ENCODE measurements at places on chromosomes 16 and 17.

DNA sequence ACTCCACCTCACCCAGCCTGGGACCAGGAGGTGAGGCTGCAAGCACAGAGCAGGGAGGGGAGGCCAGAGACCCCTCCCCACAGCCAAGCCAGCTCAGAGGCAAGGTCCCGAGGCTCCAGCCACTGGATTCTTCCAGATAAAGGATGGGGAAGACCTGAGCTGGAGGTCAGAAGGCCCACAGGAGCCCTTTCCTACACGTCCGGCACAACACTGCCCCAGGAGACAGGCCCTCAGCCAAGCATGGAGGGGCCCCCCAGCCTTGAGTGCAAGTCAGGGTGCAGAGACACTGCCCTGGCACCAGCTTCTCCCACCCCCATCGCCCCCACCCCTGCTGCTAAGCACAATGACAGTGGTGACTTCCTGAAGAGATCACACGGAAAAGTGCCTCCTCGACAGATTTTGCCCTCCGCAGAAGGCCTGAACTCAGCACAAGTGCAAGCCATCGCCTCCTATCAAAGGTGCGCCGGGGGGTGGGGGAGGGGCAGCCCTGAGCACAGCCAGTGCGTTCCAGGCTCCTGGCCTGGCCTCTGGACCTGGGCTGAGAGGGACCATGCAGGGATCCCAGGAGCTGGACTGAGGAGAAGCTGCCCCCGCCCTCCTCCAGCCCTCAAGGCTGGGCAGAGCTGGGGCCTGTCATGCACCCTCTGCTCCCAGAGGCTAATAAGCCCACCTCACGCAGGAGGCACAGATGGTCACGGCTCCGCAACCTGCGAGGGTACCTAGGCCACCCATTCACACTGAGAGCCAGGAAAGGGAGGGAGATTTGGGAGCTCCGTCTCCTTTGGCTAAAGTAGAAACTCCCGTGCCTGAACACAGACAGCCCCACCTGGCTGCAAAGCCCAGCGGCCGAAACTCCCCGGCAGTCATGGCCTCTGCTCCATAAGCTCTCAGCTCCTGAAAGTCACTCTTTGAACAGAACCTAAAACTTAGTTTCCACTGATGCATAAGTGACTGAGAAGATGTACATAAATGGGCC lies 2.7 kb downstream of the MAFG start:
- DNase-seq: no peak

DNA sequence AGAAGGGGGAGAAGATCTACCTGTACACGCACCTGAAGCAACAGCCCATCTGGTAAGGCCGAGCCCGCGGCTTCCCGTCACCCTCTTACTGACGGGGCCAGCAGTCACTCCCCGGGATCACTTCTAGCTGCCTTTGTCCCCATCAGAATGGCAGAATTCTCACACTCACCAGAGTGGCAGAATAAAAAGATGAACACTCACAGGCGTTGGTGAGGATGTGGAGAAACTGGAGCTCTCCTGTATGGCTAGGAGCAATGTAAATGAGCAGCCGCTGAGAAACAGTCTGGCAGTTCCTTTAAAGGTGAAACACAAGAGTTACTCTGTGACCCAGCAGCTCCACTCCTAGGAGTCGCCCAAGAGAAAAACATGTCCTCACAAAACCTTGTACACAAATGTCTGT lies 33.3 kb downstream of the CIBAR2 start:
- no peak for DNase-seq

DNA sequence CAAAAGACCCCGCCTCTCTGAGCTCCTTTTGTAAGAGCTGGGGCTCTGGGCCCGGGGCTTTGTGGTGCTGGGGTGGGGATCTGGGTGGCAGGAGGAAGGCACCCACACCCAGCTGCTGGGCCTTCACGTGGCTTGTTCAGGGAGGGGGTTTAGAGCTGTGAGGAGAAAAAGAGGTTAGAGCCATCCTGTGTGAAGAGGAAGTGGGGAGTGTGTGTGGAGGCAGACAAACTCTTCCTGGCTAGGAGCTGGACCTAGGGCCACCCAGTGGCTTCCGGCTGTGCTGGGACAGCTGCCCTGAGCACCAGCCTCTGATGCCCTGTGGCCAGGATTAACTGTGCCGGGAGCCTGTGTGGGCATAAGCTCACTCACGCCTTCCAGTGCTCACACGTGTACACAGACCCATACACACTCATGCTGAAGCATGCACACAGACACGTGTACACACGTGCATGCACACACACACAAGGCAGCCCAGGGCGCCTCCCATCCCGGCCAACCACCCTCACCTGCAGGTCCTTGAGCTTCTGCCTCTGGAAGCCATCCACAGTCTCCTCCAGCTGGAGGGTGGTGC lies 7.4 kb downstream of the CIBAR2 start:
- DNase-seq: no peak

DNA sequence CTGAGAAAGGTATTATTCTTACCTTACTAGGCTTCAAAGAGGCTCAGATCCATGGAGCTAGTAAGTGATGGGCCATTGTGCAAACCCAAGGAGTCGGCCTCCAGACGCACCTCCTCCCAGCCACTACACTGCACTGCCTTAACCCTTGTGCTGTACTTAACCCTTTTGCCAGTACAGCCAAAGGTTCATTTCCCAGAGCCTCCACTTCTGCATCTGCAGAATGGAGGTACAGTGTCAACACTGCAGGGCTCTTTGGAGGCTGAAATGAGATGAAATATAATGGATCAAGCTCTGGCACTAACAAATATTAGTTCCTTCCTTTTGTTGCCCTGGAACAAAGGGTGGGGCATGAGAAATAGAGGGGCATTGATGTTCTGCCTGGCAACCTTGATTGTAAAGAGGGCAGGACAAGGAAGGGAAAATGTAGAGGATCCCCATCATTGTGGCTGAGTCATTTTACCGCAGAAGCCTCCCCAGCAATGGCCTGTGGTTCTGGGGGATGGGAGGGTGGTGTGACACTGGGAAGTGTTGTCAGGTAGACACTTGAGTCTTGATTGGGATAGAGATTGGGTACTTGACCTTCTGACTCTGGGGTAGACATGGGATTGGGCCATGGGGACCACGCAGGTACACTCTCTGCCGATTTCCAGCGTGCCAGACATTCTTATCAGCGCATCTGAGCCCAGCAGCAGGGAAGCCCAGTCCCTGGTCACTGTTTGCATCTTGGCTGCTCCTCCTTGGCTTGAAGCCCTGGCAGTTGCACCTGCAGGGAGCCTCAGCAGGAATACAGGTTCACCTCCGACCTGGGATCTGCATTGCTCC lies 84.0 kb downstream of the MSI2 start:
- no peak for DNase-seq
